ENCODE measurements at places on chromosomes 4 and X.

DNA sequence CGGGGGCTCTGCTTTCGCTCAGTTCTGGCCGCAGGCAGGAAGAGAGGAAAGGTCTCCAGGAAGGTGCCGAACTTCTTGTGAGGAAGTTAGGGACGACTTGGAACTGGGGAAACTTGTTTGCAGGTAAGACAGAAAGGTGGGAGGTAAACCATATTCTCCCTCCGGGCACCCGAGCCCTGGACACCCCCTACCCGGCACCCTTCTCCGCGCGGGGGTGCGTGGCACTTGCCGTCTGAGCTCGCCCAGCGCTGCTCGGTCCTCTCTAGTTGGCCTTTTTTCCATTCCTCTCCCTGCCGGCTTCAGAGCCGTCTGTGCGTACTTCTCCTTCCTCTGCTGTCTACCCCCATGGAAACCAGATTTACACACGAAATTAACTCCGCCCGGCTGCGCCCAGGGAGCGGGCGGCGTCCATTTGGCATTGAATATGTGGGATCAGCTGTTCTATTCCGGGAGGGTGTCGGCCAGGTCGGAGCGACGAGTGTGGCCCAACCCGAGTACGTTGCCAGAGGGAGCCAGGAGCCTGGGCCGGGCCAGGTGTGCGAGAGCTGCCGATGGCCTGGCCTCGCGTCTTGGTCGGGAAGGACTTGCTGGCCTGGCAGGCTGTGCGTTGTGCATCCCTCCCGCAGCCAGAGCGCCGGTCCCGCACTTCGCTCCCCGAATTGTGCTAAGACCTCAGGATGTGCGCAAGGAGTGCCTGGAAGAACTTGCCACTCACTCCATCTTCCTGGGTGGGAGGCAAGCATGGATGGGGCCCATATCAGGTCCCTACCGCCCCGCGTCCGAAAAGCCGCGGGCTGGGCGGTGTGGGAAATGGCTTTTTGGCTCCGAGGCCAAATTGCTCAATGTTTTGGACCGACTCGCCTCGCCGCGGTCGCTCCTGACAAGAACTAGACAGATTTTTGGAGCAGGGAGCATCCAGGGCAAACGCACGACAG, 1.7 kb downstream of the PDGFRA start:
- DNase-seq, result no peak

DNA sequence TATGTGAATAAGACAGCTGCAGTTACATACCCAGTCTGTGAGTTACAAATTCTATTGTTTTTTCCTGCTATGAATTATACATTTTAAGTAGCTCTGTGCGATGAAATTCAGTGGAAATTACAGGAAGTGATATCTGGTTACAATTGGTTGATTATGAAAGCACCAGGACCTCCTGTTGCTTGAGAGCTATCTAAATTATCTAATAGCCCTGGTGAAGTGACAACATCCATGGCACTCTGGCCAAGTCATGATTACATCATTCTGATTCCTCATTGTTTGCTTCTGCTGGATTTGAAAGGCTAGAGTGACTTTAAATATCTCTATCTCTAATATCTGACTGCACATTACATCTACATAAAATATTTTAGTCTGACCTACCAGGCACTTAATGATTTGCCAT, 515.0 kb downstream of the CFAP47 start:
- no peak for DNase-seq

- DNase-seq, result no peak
Measured at GRCh38 chr4:139154952-139155557, 22.0 kb downstream of the ELF2 start.

DNA sequence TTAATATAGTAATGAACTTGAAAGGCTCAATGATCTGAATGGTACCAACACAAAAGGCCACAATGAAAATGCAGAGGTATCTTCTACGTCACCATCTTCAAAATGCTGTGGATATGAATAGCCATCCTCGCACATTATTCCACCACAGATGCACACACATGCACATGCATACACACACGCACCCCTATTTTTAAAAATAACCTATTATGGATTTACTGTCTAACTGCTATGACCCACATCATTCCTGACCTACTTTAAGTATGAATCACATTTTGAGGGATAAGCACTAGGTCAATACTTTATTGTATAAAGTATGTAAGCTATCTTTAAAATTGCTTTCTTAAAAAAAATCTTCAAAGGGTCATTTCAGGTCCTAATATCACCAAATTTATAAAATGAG, 24.4 kb upstream of the CORIN start:
- DNase-seq, result no peak

DNA sequence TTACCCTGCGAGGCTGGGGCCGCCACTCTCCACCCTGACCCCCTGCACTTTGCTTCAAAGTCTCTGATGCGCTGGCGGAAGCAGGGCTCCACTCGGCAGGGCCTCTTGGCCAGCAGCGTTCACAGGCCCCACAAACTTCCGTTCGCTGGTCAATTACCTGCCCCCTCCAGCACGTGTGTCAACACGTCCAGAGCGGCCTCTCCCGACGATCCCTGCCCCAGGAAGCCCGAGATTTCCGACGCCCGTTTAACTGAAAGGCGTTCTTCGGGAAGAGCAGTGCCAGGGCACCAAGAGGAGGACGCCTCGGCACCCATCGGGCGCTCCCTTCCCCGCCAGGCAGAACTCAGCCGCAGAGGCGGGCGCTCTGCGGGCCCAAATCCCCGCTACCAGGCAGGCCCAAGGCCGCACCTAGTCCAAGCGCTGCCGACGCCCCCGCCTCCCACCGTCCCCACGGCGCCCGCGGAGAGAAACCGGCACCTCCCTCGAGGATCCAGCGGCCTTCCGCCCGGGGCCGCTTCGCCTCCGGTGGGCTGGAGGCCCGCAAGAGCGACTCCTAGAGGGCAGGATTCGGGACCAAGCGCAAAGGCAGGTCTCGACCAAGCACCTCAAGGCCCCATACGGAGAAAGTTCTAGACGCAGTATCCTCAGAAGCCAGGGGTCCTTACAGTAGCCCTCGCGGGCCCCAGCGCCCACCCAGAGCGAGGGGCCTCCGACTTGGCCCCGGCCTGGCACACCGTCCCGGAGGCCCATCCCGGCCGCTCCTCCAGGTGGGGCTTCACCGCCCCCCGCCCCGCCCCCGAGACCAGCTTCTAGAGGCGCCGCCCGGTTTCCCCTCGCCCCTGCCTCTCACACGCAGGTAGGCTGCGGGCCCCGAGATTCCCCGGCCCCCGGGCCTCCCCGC, 586 bp downstream of the BCAP31 start:
- DNase-seq, result no peak
